NCI-H187 (cell line): ENCODE measurements at places on chromosomes 16 and 17.
A peak's percentile ranks its signal among the peaks of the same experiment; 100 is the strongest.

DNA sequence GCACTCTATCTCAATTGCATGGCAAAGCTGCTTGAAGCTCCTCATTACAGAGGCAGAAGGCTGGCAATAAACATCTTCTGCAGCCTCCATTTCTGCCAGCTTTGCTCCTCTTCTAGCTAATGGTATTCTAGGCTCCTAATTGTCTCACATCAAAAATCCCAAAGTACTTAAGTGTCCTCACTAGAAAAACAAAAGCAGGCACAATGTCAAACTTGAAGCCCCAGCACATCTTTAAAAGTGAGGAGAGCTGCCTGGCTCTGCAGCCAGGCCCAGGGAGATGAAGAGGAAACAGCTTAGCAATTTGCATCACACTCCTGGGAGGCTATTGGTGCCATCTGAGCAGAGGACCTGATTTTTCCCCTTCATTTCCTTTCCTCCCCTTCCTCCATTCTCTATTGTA is 197.1 kb downstream of the KCNJ2 start:
- no peak for DNase-seq

GRCh38 chr16:81810361-81810760 is 31.3 kb downstream of the PLCG2 start:
- no peak for DNase-seq

GRCh38 chr17:66445229-66445628 is 142.8 kb downstream of the PRKCA start:
- peak; percentile 66 for DNase-seq

- no peak for DNase-seq
Observed at GRCh38 chr17:30095507-30096244, 20.9 kb upstream of the NSRP1 start.

GRCh38 chr17:80036715-80037477 is 454 bp downstream of the CCDC40 start:
- no peak for DNase-seq

GRCh38 chr17:33175562-33175961 is 117.5 kb downstream of the ASIC2 start:
- DNase-seq = no peak

DNA sequence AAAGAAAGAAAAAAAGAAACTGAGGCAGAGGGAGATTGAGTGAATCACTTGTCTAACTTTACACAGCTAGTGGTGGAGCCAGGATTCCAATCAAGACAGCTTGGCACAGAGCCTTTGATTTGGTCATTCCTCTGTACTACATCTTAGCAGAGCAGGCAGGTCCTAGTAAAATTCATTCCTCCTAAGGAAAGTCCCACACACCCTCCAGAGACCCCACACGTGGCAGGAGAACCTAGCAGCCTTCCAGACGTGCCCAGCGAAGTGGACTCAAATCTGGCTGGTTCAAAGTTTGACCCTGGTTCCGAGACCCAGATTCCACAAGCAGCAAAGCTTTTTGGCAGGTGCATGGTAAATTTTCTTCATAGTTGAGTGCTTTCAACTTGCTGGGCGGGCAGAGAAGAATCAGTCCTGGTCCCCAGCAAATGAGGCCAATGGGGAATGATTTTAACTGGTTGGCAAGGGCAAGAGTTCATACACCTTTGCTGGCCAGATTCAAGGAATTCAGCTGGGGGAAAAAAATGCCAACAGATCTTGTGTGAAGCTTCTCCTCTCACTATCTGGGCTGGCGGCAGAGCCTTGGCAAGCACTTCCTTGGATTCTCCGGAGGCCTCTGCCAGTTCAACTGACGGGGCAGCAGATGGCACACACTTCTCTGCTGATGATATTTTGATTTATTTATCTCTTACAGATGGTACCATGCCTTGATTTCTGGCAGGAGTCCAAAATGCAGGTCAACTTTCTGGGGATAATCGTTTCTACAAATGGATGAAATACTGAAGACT is 82.4 kb downstream of the GSG1L start:
- DNase-seq = no peak

- no peak for DNase-seq
Observed at GRCh38 chr17:49742166-49742638, 21.7 kb downstream of the FAM117A start.

DNA sequence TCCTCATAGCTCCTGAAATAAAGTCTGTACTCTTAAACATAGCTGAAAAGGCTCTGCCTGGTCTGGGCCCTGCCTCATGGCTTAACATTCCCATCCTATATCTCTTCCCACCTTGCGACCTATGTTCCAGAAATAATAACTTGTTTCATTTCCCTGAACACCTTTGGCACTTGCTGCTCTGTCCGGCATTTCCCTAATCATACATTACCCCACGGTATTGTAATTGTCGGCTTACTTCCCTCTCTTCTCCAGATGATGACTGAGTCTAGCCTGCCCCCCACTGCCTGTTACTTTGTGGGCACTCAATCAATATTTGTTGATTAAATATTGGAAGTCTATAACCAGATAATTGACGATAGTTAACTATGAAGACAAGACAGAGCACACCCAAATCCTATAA is 23.3 kb upstream of the SUPT4H1 start:
- DNase-seq = no peak

DNA sequence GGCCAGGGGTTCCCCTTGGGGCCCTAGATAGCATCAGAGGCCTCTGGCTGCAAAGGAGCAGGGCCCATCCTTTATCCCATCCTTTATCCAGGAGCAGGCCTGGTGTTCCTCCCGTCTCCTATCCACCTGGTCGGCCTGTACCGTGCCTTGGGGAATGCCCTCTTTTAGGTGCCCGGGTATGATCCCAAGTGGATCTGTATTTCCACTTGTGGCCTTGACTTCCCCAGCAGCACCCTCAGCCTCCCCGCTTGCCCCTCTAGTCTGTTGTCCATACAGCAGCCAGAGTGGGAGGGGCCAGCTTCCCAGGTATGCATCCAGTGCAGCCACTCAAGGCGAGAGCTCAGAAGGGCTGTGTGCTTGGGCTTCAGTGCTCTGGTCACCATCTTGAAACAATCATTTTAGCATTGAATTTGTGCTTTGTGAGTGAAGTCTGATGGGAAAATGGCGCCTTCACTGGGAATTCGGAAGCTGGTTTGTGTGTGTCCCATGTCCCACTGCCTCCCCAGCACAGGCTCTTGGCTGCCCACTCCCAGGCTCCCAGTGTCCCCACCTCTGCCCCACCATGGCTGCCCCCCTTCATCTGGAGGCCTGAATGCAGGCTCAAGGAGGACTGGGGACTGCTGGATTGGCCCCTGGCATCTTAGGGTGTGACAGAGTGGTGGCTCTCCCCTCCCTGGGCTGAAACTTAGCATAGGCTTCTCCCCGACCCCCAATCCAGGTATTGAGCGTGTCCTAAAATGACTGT is 3.3 kb upstream of the RNF112 start:
- no peak for DNase-seq

- DNase-seq = no peak
Observed at GRCh38 chr16:56269281-56269680, 78.0 kb downstream of the GNAO1 start.

DNA sequence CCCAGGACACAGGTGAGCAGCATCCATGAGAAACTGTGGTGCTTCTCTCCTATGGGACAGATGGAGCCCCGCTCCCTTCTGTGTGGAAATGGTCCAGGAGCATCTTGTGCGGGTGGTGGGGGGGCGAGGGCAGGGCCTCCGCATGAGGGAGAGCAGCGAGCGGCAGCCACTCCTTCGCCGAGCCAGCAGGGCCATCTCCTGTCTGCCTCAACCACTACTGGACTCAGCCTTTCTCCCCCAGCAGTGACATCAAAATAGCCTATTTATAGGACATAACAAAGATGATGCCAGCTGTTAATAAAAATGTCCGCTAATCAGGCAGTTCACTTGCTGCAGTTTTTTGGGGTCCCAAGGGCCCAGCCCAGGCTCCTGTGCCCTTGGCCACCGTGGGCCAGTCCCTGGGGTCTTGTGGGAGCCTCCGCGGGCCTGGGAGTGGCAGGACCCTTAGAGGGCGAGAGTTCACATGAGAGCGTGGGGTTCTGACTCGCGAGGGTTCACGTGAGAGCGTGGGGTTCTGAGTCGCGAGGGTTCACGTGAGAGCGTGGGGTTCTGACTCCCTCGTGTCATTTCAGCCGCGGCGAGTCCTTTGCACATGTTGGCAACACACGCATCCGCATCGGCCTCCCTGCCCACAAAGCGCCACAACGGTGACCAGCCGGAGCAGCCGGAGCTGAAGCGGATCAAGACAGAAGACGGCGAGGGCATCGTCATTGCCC is 47.4 kb downstream of the WDR45B start:
- no peak for DNase-seq

DNA sequence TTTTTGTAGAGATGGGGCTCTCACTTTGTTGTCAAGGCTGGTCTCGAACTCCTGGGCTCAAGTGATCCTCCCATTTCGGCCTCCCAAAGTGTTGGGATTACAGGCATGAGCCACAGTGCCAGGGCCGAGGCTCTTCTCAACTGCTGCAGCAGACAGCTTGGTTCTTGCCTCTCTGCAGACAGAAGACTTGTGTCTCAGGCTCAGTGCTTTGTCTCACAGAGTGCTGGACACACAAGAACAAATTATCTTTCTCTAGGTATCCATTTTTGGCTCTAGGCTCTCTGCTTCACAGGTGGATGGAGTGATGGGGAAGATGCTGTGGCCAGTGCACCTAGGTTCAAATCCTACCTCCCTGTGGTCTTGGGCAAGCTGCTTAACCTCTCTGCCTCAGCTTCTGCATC is 80.8 kb upstream of the RNU2-1 start:
- no peak for DNase-seq

- DNase-seq = no peak
Observed at GRCh38 chr17:36197387-36197703, 787 bp upstream of the CCL3L1 start.

DNA sequence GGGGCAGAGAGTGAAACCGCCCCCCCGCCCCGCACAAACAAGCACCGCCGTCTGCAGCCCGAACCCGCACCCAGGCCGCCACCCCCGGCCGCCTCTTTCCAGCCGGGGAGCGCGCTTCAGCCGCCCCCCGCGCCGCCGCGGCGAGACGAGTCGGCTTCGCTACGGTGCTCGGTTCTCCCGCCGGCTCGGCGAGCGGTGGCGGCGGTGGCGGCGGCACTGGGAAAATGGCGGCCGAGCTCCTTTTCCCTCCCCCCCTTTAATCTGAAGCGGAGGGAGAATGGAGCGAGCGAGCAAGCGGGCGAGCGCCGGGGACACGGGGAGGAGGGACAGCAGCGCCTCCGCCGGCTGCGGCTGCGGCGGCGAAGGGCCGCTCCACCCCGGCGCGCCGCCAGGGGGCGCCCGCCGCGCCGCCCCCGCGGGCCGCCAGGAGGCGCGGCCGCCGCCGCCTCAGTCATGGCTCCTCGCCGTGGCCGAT is at the start of gene KANSL1:
Gene KANSL1 (minus strand): TSS at position 279 of the 475 bp plus-strand sequence. CDS start 21,286 bp downstream, outside the sequence.
- DNase-seq = peak; percentile 25

DNA sequence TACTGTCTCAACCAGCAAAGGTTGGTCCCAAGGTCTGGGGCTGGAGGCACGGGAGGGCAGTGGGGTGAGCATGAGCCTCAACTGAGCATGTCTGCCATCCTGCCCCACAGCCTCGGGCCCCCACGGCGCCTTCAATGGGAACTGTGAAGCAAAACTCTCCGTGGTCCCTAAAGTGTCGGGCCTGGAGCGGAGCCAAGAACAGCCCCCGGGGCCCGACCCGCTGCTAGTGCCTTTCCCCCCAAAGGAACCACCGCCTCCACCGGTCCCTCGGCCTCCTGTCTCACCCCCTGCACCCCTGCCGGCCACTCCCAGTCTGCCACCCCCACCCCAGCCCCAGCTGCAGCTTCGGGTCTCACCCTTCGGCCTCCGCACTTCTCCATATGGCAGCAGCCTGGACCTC is 4.2 kb downstream of the FBRS start:
- no peak for DNase-seq

GRCh38 chr17:55664287-55664686 is 58.4 kb downstream of the TMEM100 start:
- no peak for DNase-seq
